ENCODE measurements at places on chromosomes 6 and 20.

DNA sequence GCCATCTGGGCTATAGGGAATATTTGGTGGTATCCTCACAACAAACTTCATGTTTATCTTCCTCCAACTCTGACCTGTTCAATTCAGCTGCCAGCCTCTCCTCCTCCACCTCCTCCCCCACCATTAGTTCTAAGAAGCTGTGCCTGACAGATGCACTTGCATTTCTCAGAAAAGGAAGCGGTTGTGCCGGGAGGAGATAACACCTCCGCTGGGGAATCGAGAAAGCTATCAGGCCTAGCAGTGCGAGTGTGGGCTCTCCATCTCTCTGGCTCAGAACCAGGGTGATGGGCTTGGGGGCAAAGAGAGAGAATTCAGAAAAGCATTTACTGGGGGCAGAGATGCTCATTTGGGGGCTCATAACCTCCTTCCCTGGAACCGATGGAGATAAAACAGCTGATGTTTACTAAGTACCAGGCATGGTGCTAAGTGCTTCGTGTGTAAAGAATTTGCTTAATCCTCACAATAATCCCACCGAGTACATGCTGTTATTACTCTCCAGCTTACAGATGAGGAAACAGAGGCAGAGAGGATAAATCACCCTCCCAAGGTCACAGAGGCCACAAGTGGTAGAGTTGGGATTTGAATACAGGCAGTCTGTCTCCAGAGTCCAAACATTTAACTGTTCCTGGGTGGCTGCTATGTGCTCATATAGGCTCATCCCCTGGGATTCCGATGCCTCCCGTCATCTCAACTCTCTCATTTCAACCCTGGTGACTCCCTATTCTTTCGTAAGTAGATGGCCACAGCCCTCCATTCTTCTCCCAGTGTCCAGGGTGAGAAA is 38.3 kb downstream of the COX4I2 start:
- no peak for DNase-seq

- no peak for DNase-seq
Measured at GRCh38 chr6:5506597-5506996, 245.3 kb downstream of the FARS2 start.

DNA sequence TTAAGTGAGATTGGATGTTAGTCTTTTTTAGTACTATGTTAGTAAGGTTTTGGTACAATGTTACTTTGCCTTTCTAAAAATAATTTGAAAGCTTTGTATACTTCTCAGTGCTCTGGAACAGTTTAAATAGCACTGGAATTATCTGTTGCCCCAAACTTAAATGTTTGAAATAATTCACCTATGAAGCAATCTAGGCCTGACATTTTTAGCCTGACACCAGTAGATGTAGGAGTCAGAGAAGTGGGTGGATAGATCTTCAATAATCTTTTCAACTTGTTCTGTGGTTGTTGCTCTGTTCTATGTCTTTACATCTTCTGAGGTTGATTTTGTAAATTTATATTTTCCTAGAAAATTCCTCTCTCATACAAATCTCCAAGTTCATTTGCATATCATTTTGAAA is 103.1 kb upstream of the ADGRF1 start:
- no peak for DNase-seq

- DNase-seq = no peak
Measured at GRCh38 chr20:31808481-31808880, 10.7 kb upstream of the MYLK2 start.

DNA sequence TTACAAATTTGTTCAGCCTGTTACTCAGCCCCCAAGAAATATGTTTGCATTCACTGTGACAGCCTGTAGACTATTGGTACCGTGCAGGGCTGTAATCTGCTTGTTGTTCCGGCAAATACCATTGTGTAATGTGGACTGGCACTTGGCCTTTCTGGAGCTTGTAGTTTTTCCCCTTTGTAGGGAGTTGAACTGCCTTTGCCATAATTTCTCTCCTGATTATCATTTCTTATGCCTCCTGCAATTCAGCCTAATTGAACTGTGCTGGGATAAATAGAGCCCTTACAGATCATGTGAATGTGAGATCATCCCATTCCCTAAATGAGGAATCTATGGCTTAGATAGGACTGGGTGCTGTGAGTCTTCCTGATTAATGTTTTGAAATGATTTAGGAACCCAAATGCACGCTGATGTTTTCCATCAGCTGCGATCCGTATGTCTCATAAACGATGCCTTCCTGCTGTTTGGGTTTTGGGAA is 185.1 kb downstream of the JARID2 start:
- DNase-seq = no peak

DNA sequence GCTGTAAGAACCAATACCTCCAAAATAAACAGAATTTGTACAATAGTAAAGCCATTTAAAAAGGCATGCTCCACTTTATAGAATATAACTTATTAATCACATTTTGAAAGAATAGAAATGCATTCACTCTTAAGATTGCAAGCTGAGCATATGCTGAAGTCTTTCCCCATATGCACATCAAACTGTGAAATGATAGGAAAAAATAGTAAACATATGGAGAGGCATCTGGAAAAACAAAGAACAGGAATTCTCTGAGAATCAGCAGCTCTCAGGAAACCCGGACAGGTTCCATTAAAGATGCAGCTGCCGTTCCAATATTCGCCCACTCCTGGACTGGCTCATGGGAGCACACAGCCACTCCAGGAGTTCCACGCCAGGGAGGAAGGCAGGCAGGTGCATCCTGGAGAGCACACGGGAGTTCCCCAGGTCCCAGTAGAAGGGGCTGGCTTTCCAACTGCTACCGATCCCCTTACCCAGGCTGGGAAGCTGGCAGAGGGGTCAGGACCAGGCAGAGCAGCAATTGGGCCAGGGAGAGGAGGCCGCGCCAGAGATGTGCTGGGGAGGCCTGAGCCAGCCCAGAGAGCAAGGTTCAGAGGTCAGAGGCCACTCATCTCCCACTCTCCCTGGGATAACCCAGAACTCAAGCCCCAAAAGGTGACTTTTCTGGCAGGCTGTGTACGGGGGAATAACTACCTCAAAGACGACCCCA is 111.1 kb downstream of the DLL1 start:
- no peak for DNase-seq

- no peak for DNase-seq
Measured at GRCh38 chr6:163720460-163721235, 306.1 kb downstream of the QKI start.

GRCh38 chr20:44909872-44910689 is at the start of gene PABPC1L:
PABPC1L (plus strand) TSS chr20:44910060; CDS start chr20:44910144, 84 bp downstream.
- DNase-seq = peak; percentile 53

GRCh38 chr20:10674684-10675449 is 1.1 kb upstream of the JAG1 start:
- no peak for DNase-seq

GRCh38 chr6:165986914-165987482 is 180.7 kb downstream of the TBXT start:
- DNase-seq = no peak

DNA sequence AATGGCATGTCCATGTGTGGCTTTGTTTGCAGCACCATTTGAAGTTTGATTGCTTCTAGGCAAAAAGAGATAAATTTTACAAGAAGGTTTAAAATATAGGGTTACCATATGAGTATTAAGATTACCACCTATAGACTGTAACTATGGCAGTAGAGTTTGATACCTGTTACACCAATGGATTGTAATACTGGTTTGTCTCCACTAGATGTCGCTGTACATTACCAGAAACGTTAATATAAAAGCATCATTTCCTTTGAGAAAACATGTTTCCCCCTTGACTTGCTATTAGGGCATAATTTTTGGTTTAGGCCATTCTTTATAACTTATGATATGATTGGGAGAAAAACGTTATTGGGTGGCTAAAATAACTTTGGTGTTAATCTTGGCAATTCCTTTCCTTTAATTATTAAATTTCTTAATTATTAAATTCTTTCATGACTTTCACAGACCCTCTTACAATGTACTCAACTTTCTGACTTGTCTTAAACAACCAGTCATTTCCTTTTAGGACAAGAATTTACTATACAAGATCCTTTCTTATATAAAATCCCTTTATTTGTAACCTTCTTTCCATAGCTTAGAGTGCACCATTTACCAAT is 42.8 kb downstream of the HLA-DPB1 start:
- DNase-seq = no peak

GRCh38 chr20:21702553-21703470 is 2.7 kb upstream of the PAX1 start:
- no peak for DNase-seq

- no peak for DNase-seq
Measured at GRCh38 chr6:28927846-28928245, 4.1 kb upstream of the TRIM27 start.

GRCh38 chr6:145498425-145498824 is 236.9 kb downstream of the EPM2A start:
- DNase-seq = no peak

DNA sequence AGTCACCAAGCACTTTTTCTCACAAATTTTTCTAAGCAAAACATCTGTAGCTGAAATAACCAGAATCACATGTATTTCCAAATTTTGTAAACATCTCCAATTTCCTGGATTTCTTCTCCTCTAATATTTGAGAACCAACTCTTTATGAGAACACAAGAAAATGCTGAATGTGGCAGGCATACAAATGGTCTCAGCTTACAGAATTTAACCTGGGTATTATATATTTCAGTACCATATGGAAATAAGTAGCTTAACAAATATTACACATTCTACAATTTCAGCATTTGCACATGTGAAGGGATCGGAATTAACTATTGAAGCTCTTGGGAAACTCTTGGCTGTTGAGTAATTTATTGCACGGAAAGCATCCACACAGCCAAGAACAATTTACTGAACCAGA is 92.5 kb downstream of the TBXT start:
- DNase-seq = no peak

- DNase-seq = no peak
Measured at GRCh38 chr20:4084096-4084495, 68.7 kb upstream of the RNF24 start.

DNA sequence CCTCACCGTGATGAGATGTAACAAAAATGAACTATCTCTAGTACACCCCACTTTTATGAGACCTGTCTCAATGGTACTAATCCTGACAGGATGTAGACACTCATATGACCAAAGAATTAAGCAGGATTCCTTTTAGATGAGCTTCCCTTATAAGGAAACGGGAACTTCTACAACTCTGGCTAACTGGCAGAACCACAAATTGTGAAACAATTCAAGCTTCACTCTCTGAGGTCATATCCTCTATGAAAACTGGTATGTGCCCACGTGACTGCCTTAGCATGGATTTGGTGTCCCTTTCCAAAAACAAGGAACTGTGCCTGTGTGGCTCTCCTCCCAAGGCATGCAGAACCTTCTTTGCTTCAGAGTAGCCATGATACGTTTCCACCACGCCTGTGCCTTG is 14.1 kb upstream of the CPNE5 start:
- DNase-seq = no peak

GRCh38 chr20:19554666-19555065 is 203.4 kb upstream of the RIN2 start:
- DNase-seq = no peak

DNA sequence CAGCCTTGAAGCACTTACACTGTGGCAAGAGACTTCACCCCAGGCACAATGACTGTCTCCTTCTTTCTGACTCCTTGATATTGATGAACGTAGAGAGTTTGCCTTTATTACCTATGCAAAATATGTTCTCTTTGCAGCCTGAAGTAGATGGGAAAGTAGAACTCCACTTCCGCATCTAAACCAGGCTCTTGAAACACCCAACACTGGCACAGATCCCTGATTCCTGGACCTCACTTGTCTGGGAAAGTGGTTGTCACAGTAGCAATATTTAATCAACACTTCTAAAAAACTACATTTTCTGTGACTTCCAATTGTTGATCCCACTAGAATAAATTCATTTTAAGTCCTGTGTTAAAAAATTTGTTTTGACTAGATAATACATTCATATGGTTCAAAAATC is 143.1 kb downstream of the CDK19 start:
- DNase-seq = no peak

DNA sequence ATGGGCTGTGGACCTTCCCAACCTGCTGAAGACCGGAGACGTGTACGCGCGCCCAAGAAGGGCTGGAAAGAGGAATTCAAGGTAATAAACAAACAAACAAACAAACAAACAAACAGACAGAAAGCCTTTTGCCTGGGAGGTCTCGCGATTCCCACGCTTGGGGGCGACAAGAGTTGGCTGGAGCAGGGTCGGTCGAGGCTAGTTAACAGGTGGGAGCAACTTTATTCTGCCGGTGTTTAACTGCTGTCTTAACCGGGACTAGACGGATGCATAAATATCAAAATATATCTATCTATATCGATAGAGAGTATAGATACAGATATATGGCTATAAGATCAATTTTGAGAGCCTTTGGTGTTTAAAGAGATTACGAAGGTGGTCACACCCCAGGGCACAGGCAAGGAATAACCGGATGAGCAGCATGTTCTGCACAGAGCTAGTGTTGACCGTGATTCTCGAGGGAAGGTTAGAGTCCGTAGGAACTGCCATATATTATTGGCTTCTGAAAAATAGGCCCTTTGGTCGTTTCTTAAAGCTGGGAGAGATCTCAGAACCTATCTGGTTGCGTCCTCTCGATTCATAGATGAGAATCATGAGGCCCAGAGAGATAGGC is 514 bp downstream of the STMND1 start:
- DNase-seq = no peak

- DNase-seq = no peak
Measured at GRCh38 chr6:138645976-138646640, 127.5 kb upstream of the CCDC28A start.

- no peak for DNase-seq
Measured at GRCh38 chr6:30885999-30886896, 1.9 kb downstream of the DDR1 start.

GRCh38 chr6:43775535-43775885 is 5.5 kb downstream of the VEGFA start:
- no peak for DNase-seq

DNA sequence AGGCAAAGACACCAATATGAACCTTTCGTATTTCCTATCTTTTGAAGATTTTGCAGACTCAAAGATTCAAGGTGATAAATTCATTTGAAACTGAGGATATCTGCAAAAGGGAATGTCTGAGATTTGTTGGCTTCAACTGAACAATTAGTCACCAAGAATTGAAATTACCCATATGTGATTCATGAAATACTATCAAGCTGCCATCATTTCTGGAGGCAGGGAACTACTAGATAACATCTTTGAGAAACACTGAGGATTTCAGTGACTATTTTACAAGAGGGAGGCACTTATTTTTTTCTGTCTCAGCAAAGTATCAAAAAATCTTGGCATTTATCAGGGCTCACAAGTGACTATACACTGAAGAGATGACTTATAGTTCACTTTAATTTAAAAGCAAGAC is 39.8 kb upstream of the MMS22L start:
- DNase-seq = no peak
